ENCODE measurements at places on chromosomes 11 and 22.

GRCh38 chr11:109303342-109303741 is 118.6 kb upstream of the C11orf87 start:
- DNase-seq, result no peak

DNA sequence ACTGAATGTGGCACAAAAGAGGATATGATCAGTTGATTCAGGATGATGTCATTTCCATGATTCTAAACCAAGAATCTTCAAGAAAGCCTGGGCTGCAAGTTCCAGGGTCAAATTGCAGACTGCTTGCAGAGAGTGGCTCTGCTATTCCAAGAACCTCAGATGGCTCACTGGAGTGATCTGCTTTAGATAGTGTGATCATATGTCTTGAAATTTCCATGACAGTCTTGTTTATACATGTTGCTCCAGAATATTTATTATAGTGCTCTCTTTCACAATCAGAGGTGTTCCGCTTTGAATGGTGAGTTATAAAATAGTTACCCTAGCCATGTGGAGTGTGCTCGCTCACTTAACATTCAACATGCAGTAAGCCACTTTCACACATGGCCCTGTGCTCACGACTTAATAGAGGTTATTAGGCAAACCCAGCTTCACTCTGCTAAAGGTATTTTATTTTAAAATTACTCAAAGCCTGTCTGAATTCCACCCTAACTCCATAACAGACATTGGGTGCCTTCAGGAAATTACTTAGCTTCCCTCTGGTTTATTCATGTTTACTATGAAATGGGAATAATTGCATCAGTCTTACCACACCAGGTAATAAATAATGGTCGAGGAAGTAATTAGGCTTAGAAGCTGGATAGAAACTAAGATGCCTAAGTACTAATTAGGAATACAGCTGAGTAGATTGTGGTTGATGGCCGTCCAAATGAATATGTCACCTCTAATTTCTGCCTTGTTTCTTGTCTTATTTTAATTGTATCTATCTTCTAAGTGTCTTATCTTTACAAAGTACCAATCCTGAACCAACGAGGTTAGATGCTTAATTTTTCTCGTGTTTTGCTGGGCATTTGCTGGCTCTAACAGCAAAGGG is 187.9 kb downstream of the ETS1 start:
- DNase-seq, result peak; percentile 42

- no peak for DNase-seq
Observed at GRCh38 chr22:45978275-45978713, 1.3 kb upstream of the WNT7B start.

GRCh38 chr22:41916745-41917358 is 2.0 kb upstream of the SHISA8 start:
- no peak for DNase-seq

GRCh38 chr11:133181667-133182066 is 350.6 kb downstream of the OPCML start:
- no peak for DNase-seq

- DNase-seq, result peak; percentile 36
Observed at GRCh38 chr22:35102663-35103062, 36.7 kb downstream of the ISX start.

GRCh38 chr11:130118165-130118564 is 41.4 kb upstream of the ST14 start:
- no peak for DNase-seq

DNA sequence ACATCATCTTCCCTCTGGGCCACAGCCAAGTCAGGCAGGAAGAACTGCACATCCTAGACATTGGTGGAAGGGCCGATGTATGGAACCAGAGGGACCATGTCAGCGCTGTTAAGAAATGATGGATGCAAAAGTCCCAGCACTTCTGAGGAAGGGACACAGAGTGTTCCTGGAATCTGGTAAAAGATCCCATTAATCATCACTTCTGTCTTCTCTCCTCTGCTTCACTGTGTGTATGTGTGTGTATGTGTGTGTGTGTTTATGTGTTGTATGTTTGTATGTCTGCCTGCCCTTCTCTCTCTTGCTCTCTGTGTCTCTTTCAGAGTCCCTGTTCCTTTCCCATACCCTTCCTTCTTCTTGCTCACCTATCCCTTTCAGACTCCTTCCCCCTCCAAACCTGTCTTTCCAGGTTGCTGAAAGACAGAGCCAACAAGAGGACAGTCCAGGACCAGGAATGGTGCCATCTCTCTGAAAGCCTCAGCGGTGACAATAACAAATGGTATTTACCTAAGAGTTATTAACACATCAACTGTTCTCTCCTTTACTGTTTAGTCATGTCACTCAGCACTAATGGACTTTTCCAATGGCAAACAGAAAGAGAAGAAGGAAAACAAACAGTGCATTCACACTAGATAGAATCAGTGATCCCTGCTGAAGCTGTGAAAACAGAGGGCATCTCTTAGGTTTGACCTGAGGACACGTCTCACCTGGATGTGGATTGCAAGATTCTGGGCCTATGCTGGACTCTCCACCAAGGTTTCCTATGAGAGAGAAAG is 47.1 kb downstream of the EHF start:
- DNase-seq, result no peak

Measured in H4 (cell line).